ENCODE measurements at places on chromosomes 2 and 18.

- DNase-seq, result no peak
These were observed 95.3 kb downstream of the TMEM247 start for GRCh38 chr2:46574457-46575355.

GRCh38 chr2:235055891-235056516 lies 104.2 kb downstream of the SH3BP4 start:
- no peak for DNase-seq

- no peak for DNase-seq
These were observed 185.2 kb downstream of the ALPK2 start for GRCh38 chr18:58443671-58444070.

DNA sequence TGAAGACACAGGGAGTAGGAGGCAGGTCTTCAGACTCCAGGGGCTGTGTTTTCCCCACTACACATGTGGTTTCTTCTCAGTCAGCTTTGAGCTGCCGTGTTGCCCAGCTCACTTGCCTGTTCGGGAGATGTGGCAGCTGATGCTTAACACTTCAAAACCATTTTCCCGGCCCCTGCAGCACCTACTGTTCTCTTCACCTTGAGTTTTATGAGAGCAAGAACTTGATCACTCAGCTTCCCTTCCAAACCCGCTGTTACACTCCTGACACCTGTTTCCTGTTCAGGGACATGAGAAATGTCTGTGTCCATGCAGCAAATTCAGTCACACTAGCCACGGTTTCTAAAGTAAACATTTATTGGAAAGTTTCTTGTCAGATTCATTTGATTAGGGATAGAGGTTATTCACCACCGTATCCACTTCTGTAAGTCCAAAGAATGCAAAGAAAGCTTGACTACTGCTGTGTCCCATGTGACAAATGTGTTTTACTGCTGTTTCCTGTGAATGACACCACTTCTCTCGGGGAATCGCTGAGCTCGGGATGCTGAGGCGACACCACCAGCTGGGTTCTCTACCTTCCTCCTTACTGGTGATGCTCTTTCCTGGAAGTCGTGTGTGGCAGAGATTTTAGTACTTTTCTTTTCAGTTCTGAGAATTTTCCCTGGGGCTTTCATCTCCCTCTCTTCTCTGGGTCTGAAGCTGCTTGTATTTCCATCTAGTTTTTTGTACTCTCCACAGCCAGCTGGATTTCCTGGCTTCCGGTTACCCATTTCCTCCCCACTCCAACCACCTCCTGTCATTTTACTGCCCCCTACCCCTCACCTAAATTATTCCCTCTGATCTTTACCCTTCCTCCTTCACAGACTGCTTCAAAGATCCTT lies 91.7 kb downstream of the KLF7 start:
- DNase-seq, result no peak

DNA sequence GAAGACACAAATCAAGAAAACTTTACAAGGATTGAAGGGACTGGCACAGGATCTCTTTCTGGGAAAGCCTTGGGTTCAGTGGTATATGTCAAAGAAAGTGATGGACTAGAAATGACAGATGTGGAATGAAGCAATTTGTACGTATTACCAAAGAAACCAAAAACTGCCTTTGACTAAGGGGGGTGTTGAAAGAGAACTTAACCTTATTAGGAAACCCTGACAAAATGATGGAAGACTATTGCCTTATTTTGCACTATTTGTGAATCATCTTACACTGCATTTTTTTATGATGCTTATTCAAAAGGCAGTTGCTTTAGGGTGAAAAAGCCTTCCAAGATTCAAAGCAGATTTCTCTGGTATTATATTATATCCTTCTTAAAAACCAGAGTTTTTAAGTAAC lies 4.0 kb downstream of the TSGA10 start:
- no peak for DNase-seq

DNA sequence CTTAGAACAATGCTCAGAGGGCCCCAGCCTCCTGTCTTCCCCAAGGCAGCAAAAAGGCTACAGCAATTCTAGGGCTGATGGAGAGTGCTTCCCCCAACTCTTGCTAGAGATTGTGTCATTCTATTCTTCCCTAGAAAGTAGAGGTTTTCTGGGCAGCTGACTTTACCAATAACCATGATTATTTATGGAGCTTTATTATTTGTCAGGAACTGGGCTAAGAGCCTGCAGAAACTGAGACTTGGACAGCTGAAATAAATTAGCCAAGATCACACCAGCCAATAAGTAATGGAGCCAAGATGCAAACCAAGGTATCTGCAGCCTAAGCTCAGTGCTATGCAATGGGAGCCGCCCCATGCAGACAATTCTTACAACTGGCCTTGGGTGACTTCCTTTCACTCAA lies 84.8 kb downstream of the CCBE1 start:
- peak; percentile 88 for DNase-seq

DNA sequence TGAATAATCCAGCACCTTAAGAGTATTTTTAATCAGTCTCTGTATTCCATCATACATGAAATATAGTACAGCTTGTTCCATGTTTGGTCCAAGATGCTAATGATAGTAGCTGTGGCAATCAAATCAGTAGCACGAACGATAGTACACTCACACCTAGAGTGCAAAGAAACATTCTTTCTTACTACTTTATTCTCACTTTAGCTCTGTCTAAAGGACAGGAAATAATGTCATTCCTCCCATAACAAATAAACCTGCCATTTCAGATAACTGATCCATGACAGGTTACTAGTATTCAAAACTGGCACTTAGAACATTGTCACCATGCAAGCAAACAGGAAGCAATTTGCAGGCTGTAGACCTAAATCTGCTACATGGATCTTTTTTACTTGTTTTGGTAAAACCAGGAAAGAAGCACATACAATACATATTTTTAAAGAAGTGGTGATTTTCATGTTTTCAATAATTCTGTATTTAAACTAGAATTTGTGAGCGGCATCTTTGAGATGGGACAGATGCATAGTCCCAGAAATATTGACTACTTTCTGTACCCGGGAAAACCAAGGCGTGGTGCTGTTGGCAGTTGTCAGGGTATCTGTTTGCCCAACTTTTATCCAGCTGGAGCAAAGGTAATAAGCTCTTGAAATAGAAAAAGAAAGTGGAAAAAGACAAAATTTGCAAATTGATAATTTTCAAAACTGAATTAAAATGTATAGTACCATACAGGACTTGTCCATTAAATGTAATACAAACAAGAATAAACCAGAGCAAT lies 49.5 kb downstream of the IKZF2 start:
- DNase-seq, result no peak

- no peak for DNase-seq
These were observed 686 bp upstream of the PNO1 start for GRCh38 chr2:68157002-68157401.

GRCh38 chr18:12944709-12945108 lies 3.1 kb upstream of the SEH1L start:
- no peak for DNase-seq

DNA sequence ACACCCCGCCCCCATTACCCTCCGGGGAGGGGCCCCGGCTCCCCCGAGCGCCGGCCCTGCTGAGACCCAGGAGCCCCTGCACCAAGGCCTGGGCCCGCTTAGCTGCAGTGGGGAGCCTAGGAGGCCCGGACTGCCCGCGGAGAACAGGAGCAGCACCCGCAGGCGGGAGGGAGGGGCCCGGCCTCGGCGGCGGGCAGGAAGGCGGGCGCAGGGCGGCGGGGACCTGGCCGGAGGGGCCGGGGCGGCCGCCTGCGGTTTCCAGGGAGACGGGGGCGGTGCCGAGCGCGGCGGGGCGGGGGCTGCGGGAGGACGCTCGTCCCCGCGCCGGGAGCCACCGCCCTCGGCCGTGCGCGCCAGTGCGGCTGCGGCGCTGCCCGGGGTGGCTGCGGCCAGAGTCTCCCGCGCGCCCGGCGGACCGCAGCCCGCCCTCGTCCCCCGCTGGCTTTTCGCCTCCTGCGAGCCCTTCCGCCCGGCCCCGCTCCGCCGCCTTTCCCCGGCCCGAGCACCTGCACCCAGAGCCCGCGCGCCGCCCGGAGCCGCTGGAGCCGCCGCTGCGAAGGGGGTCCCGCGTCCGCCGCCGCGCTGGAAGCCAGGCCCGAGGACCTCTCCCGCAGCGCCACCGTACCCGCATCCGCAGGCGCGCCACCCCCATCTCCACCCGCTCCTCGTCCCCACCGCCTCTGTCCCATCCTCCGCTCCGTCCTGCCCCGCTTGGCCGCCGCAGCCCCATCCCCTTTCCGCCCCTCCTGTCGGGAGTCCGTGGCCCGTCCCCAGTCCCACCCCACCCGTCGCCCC lies 17.2 kb downstream of the GPC1 start:
- peak; percentile 14 for DNase-seq

DNA sequence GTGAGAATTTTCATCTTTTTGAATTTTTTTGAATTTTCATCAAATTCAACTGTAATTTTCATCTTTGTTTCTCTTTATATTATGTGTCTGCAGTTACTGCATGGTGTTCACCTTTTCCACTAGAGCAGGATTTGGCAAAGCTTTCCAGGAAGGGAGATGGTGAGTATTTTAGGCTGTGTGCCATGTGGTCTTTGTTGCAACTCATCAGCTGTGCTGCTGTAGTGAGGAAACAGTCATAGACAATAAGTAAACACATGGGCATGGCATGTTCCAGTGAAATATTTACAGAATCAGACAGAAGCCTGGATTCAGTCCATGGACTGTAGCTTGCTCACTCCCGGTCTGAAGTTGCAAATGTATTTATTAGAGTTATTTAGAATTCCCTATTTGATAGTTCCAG lies 120.4 kb downstream of the DCDC2C start:
- DNase-seq, result no peak

DNA sequence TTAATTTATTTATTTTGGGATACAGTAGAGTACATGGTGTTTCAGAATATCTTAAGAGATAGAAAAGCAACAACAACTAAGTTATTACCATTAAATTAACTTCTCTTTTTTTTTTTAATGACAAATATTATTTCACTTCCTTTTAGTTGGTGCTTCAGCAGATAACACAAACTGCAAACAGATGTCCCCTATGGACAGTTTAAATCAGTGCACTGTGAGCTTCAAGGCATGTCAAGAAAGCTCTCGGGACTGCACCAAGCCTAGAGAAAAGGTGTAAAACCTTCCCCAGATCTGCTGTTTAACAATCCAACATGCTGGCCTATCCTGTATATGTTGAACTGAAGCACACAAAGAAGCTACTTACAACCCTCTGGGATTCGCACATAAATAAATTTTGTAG lies 122.7 kb downstream of the TCF4 start:
- DNase-seq, result no peak

- DNase-seq, result no peak
These were observed 67.1 kb downstream of the MGAT5 start for GRCh38 chr2:134320930-134321329.

DNA sequence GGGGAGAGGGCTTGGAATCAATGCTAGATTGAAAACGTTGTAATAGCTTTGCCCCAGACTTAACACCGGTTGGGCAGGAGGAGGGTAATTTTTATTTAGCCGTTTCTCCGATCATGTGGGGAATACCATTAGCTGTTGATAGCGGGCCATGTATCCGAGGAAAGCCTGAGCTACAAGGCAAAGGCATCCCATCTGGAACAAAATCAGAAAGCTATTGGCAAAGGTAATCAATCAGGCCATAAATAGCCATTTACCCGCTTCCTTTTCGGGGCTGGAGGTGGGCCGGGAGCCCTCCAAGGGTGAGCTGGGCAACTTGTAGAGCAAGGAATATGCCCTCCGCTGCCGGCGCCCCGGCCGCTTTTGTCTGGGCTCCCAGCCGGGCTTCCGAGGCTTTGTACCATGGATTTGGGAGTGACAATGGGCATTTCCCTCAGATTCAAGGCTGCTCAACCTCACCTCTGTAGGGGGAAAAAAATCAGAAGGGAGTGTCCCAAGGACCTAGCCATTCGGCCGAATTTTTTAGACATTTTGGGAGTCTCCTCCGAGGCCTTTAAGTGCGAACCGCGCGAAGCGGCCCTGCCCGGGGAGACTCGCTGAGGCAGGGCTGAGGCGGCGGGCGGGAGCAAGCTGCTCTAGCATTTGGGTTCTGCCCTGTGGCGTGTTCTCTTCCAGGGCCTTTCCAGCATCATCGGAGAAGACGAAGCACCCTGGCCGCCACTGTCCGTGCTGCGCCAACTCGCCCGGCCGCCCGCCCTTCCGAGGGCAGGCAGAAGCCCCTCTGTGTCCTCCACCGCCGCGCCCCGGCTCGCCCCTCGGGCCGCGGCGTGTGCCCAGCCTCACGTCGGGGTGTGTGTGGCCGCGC lies 1.1 kb upstream of the HOXD9 start:
- no peak for DNase-seq

GRCh38 chr2:69995511-69995910 lies 34.1 kb upstream of the ASPRV1 start:
- no peak for DNase-seq

DNA sequence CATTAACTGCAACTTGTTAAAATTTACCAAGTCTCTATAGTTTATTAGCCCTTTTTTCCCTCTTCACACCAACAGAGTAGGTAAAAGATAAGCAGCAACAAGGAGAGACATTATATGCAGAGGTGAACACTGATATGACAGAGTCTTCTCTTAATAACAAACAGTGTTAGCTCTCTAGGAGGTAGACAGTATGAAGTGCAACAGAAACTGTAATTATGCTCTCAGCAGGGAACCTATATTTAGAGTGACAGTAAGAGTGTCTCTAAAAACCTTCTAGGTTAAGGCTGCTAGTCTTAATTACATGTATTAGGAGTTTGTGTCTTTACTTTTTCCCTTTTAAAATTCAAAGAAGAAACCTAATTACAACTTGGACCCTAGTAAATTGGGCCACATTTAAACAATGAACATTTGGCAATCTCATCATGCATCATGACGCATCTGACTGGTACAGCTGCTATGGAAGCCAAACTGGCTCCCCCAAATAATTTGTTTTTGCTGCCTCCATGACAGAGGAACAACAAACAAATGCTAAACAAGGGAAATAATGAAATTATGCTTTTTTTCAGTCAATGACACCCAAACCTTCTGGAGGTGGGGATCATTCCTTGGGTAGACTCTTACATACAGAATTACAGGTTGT lies 69.9 kb upstream of the MMADHC start:
- DNase-seq, result no peak

DNA sequence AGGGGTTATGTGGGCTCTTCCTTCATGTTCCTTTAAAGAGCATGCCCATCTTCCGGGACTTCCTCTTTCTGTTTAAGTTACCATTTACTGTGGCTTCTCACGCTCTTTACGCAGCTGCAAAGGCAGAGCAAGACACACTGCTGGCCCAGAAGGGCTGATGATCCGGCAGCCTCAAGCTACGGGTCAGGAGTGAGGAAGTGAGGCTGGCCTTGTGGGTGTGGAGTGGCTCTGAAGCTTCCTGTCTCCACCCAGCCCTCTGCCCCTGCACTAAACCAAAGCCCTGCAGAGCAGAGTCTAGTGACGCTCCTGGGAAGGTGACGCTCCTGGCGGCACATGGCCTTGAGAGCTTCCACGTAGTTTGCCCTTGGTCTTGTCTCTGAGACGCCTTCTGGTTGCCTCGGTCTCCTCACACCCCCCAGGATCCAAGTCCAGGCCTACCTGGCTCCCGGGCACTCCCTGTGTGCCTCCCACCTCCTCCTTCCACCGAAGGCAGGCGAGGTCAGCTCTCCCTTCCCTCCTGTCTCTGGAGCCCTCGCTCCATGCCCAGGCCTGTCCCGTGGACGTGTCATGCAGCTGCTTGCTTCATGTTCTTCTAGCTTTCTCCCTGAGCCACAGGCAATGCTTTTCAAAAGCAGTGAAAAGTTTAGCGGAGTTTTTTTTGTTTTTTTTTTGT lies 50.3 kb downstream of the ARL4C start:
- no peak for DNase-seq

- DNase-seq, result no peak
These were observed 41.6 kb downstream of the EDAR start for GRCh38 chr2:108947271-108947907.

- DNase-seq, result no peak
These were observed 197.5 kb downstream of the IRS1 start for GRCh38 chr2:226601881-226602662.
